Panc1 (cell line): ENCODE measurements at places on chromosomes 6 and 20. TPM values are rescaled to one million over a fixed set of nuclear protein-coding genes. Genes with fewer than 3 reads are reported as not detected.

DNA sequence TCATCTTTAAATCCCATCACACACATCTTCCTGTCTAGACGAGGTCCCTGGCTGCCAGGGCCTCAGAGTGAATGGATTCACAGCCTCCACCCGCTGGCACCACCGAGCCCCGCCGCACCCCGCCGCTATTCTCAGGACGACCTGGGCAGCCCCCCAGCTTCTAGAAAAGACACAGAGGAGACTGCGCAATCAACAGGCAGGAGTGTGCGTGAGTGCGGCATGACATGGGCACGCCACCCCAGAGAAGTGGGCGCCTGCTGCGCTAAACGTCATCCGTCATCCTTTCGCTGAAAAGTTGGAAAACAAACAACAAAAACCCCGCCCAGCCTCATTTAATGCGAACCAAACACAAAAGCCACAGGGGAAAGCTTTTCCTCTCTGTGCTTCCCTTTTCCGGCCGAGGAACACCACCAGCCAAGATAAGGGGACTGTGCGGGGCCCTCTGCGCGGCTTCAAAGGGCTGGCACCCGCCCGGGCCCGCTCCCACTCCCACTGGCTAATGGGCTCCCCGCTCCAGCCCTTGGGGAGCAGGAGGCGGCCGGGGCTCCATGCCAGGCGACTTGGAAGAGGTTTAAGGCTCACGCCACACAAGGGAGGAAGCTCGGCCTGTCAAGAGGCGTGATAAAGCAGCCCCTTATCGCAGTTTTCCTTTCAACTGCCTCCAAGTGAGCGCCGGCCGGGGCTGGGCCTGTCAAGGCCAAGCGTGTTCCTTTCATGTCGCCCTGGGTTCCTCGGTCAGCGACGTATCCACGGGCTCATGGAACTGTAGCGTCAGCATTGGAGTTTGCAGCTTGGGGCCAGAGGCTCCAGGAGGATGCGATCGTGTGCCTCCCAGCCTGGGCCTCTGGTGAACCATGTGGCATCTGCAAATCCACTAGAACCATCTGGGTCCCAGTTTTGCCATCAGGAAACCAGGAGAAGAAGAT lies 50.1 kb downstream of the NFATC2 start:
- DNase-seq, result no peak

DNA sequence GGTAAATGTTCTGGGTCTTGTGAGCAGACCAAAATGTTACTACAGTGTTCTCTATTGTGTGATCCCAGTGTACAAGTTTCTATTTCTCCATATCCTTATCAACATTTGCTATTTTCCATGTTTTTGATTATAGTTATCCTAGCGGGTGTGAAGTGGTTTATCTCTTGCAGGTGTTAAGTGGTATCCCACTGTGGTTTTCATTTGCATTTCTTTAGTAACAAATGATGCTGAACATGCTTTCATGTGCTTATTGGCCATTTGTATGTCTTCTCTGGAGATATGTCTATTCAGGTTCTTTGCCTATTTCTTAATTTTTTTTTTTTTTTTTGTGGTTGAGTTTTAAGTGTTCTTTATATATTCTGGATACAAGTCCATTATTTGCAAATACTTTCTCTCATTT lies 35.5 kb downstream of the NSFL1C start:
- no peak for DNase-seq

DNA sequence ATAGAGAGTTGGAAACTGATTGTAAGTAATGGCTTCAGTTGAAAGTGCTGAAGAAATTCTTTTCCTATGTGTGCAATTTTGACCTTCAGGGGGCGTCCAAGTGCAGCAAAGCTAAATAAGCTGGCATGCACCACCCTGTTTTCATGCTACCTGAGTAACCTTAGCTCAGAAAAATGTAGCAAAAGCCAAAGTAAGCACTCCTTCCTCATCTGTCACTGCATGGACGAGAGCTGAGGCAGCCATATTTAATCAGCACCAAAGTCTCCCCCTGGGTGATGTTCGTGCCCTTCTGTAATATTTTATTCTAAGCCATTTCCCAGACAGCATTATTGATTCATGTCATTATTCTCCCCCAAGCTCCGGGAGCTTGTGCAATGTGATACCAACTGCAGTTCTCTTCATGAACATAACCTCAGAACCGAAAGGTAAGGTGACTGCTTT lies 123.1 kb downstream of the RPS12 start:
- DNase-seq, result no peak

DNA sequence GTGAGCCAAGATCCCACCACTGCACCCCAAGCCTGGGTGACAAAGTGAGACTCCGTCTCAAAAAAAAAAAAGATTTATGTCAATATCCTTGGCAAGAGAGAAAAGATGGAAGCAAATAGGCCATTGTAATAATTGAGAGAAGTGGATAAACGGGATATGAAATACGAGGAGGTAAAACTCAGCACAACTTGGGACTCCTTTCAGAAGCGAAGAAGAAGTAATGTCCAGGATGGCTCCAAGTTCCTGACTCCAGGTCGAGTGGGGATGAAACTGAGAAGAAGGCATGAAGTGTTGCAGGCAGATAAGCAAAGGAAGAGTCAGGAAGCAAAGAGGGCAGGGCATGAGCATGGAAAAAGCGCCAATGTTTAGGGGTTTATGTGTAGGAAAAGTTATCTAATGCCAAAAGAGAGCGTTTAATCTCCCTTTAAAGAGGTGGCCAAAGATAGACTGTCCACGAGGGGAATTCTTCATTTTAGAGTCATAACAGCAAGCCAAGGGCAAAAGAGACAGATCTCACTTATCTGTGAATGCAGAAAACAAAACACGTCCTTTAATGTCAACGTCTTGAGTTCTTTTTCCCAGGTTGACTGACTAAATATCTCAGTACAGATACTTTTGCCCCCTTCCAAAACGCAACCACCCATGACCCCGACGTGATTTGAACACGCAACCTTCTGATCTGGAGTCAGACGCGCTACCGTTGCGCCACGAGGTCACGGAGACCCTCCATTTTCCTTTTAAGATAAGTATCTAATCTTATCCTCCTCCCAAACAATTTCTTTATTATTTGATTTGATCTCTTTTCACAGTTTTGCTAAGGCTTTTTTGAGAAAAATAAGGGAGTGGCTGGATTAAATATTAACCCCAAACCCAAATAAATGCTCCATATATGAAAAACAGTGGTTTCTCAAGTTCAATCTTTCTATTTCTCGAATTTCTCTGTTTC lies 46.3 kb upstream of the BTN3A2 start:
- no peak for DNase-seq

DNA sequence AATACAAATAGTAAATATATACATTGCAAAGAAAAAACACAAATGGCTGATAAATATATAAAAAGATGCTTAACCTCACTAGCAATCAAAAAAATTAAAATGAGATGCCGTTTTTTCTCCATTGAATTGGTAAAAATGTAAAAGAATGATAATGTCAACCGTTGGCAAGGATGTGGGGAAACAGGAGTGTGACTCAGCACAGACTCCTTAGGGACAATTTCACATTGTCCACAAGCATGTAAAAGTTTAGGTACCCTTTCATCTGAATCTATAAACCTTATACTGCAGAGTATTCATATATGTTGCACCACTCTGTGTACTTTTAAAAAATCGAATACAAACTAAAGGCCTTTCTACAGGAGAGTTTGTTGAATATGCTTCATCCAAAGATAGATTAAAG lies 143.1 kb upstream of the RREB1 start:
- no peak for DNase-seq

DNA sequence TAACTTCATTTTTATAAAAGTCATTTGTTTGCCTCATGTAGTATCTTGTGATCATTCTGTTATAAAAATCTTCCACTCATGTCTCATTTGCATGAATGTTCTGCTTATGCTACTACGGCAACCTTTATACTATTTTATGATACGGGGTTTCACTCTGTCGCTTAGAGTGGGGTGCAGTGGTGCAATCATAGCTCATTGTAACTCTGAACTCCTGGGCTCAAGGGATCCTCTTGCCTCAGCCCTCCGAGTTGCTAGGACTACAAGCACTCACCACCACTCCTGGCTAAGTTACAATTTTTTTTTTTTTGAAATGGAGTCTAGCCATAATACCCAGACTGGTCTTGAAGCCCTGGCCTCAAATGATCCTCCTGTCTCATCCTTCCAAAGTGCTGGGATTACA lies 154.4 kb upstream of the PREP start:
- no peak for DNase-seq

- no peak for DNase-seq
These were observed 70.9 kb upstream of the ASCC3 start for GRCh38 chr6:100952006-100952405.

Gene GINS1
- 36.0 TPM for total RNA-seq
